ENCODE measurements at places on chromosomes 12 and 14. TPM values are rescaled to one million over a fixed set of nuclear protein-coding genes. Genes with fewer than 3 reads are reported as not detected.
A peak's percentile ranks its signal among the peaks of the same experiment; 100 is the strongest.

DNA sequence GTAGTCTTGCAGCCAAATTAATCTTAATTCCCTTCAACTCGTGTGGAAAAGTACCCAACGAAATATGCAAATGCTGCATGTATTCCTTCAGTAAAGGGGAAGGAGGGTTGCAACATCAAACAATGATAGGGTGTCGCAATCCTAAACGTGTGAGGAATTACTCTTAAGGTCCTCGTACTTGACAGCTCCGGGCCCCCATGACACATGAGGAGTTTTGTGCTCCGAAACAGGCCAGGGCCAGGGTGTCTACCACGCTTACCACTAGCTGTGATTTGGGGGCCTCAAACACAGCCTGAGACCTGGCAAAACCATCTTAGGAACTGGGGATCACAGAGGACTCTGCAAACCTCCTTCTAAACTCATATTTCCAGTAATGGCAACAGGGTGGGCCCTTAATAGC lies 20.4 kb downstream of the FOS start:
- no peak for DNase-seq

- DNase-seq, result no peak
These were observed 67.2 kb upstream of the DIO2 start for GRCh38 chr14:80278293-80279023.

DNA sequence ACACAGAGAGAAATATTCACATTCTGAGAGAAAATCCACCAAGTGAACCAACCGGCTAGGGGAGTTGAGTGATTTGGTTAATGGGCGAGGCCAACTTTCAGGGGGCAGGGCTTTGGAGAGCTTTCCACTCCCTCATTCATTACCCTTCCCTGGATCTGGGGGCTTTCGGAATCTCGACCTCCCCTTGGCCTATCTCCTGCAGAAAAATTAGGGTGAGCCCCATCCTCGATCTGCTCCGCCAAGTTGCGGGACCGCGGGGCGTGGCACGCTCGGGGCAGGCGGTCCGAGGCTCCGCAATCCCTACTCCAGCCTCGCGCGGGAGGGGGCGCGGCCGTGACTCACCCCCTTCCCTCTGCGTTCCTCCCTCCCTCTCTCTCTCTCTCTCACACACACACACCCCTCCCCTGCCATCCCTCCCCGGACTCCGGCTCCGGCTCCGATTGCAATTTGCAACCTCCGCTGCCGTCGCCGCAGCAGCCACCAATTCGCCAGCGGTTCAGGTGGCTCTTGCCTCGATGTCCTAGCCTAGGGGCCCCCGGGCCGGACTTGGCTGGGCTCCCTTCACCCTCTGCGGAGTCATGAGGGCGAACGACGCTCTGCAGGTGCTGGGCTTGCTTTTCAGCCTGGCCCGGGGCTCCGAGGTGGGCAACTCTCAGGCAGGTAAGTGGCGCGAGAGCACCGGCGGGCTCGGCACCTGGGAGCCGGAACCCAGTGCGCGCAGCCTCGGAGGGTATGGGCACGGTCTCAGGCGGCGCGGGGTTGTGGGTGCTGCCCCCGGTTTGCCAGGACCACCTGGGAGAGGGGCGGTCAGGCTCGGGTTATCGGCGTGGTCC lies at the start of gene ERBB3:
Gene ERBB3, plus strand, starts transcription at position 443 of the 833 bp plus-strand sequence. Its CDS starts 136 bp downstream, at position 579.
- peak; percentile 71 for DNase-seq

DNA sequence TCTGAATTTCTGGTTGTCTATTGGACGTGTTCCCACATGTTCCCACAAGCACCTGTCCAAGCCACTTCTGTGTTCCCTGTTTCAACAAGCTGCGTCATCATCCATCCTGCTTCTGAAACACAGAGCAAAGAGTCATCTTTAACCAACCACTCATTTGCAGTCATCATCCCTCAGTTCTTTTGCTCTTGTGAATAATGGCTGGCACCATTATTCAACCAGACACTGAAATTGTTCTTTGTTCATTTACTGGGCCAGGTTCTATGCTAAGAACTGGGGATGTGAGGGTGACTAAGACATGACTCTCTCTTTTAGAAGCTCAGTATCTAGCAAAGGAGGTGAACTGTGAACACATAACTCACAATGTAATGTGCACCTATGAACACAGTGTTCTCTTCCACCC lies 40.7 kb upstream of the ANO4 start:
- DNase-seq, result no peak

DNA sequence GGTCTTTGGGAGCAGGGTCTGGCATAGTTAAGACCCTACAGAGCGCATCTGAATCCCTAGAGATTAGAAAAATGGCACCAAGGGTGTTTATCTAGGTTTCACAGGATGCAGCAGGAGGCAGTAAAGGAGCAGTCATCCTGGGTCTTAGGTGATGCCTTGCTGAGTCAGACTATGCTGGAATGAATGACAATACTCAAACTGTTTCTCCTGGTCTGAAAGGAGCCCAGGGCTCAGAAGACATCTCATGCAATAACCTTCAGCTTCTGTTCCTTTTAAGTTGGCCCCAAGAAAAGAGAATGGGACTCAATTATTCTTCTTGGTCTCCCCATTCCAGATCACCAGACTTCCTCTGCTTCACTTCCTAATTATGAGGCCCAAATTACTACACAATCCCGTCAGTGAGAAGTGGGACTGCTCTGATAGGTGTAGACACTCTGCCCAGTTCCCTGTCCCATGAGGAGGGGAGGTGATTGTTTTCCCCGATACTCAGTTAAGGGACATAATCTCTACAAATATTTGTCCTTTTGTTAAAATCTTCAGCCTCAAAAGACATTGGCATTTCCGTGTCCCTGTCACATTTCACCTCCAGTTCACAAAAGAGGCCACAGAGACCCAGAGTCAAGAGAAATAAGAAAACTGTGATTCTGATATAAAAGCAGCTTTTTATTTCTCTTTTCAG lies 14.8 kb upstream of the APOF start:
- DNase-seq, result peak; percentile 12

C14orf132 gene
- 3.4 TPM for total RNA-seq

DNA sequence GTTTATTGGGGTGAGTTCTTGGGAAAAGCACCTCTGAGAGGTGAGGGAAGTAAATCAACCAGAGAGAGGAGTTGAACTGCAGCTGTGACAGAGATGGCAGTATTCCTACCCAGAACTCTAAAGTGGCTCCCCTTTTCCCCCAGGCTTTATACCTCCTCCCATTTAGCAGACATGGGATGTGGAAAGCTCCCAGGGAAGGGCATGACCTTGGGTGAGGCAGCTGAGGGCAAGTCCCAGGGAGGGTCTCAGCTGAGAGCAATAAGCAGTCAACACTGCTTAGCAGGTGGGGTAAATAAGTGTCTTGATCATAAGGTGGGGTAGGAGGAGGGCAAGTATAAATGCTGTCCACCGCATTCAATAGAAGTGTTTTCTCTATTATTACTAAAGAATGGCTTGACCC lies 143.0 kb downstream of the AKAP6 start:
- DNase-seq, result no peak

DNA sequence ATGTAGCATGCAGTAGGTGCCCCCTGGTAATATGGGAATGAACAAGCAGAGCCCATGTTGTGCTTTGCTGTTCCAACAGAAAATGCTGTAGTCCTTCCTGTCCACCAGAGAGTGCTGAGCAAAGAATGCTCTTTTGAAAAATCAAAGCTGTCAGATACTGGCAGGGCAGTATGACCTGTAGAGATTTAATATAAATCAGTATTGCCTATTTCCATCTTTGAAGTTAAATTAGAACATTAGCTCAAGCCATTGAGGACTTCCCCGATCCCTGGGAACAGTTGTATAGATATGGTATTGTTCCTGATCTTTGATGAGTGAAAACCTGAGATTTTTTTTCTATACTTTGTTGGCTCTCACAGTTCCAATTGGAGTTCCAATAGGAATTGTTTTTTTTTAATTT lies 13.0 kb downstream of the TTC8 start:
- no peak for DNase-seq

DNA sequence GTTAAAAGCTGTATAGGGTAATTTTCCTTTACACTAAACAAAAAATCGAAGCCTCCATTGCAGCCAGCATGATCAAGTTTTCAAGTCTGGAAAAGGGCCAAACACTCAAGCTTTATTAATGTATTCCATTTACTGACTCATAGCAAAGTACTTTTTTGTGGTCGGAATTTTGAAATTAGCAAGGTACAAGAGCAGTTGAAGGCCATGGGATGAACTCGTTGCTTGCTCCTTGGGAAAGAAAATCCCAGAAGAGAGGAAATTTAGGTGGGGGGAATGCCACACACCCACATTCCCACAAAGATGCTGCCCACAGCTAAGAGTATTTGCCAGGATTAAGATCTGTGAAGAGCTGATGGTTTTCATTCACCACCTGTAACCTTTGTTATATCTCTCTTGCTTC lies 333.7 kb downstream of the EGLN3 start:
- DNase-seq, result no peak

SRRM4 gene
- 0.02 TPM for total RNA-seq

IL22 gene
- not detected for total RNA-seq

GRCh38 chr14:76828339-76829012 lies 2.3 kb downstream of the LRRC74A start:
- DNase-seq, result no peak

- DNase-seq, result peak; percentile 43
These were observed 9.2 kb downstream of the NDUFA12 start for GRCh38 chr12:94994312-94994711.

TSPAN19 gene
- 0.32 TPM for total RNA-seq

SLC6A15 gene
- total RNA-seq, result 0.07 TPM

KRT6A gene
- 0.66 TPM for total RNA-seq

DNA sequence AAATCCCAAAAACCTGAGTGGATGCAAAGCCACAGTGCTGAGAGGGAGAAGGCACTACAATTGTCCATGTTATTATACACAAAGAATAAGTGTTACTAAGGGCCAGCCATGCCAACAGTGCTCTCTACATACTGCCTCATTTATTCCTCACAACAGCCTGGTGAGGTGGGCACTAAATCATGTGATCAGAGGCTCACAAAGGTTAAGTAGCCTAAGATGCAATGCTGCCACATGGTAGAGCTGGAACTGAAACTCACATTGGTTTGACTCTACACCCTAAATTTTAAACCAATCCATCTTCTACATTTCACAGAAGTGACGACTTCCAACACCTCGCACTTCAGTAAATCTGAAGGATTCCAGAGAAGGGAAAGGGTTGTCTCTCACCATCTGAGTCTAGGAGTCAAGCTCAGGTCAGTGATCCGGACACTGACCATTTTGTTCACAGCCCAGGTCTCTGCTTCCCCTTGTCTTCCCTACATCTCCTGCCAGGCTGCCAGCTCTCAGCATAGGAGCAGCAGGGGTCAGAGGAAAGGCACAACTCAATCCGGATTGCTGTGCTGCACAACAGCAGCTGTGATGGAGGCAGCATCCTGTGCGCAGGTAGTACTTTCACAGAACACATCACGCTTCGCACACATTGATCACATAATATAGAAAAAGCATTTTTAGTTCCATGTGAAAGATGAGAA lies 29.6 kb downstream of the NID2 start:
- no peak for DNase-seq

GRCh38 chr12:88763536-88764100 lies 183.3 kb upstream of the KITLG start:
- no peak for DNase-seq

- DNase-seq, result no peak
These were observed 135.4 kb downstream of the ZFP36L1 start for GRCh38 chr14:68657300-68658028.

ASPG gene
- total RNA-seq, result not detected

KRT82 gene
- not detected for total RNA-seq

IAPP gene
- total RNA-seq, result not detected

GRCh38 chr12:102182635-102183034 lies 15.0 kb downstream of the PMCH start:
- no peak for DNase-seq

ADCY6 gene
- total RNA-seq, result 24.9 TPM

DNA sequence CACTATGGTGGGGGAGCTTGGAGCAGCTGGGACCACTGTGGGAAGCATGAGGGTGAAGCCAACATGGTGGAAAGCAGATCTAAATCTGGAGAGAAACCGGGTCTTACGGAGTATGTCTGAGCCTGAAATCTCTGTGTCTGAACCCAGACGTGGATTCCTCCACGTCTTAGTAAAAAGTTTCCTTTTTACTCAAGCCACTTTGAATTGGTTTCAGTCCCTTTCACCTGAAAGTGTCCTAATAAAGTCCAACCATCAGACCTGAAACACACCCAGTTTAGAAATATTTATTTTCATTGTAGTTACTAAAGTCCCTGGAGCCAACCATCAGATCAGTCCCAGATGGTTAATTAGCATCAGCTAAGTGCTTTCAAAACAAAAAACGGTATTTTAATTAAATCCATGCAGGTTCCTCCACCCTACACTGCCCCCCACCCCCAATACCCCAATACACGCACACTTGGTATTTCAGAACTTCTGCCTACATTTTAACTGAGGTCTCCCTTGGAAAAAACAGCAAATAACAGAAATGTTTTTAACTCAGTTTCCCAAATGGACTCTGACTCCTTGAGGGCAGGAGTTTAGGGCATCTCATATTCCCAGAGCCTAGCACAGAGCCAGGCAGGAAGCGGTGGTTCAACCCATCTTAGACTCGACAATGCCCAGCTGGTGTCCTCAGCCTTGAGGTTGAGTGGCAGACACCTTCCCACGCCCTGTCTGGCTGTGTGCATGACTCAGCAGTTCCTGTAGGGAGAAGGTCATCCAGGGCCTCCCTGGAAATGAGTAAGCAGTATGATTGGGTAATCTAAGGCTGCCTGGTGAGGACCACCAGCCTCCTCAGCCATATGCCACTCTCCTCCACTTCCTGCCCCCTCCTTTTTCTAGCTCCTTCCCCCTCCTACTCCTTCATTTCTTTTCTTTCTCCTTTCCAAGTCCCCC lies 175.8 kb downstream of the TTC8 start:
- peak; percentile 53 for DNase-seq

DNA sequence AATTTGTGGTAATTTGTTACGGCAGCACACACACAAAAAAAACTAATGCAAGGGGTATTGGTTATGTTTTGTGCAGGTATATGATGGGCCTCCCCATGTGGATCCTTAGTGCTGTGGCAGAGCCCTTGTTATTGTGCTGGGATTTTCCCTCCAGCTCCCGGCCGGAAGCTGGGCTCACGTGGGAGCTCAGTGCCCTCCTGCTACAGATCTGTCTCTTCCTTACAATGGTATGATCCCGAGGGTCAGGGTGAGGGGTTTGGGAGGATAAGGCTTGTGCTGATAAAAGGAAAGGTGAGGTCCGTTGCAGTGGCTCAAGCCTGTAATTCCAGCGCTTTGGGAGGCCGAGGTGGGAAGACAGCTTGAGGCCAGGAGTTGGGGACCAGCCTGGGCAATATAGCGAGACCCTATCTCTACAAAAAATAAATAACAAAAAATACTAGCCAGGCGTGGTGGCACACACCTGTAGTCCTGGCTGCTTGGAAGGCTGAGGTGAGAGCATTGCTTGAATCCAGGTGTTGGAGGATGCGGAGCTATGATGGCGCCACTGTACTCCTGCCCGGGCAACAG lies 861 bp upstream of the SLC48A1 start:
- no peak for DNase-seq

KRT78 gene
- total RNA-seq, result not detected

GRCh38 chr14:95774265-95775160 lies 60.6 kb upstream of the TCL1A start:
- DNase-seq, result peak; percentile 56

- no peak for DNase-seq
These were observed 30.8 kb upstream of the AKAP6 start for GRCh38 chr14:32298346-32298745.

- no peak for DNase-seq
These were observed 64.7 kb upstream of the CISTR start for GRCh38 chr12:53816360-53817020.

KRT75 gene
- not detected for total RNA-seq

GRCh38 chr12:90999966-91000365 lies 4.8 kb downstream of the EPYC start:
- no peak for DNase-seq

GLIPR1L2 gene
- total RNA-seq, result 0.44 TPM

CLEC12A gene
- not detected for total RNA-seq

- no peak for DNase-seq
These were observed 907 bp upstream of the LRIG3 start for GRCh38 chr12:58920961-58921861.

- DNase-seq, result no peak
These were observed 17.8 kb upstream of the MCRS1 start for GRCh38 chr12:49585477-49586459.

All from HCT116 (cell line).